GM06990 (cell line): ENCODE measurements at places on chromosomes 1 and 21.
A peak's percentile ranks its signal among the peaks of the same experiment; 100 is the strongest.

DNA sequence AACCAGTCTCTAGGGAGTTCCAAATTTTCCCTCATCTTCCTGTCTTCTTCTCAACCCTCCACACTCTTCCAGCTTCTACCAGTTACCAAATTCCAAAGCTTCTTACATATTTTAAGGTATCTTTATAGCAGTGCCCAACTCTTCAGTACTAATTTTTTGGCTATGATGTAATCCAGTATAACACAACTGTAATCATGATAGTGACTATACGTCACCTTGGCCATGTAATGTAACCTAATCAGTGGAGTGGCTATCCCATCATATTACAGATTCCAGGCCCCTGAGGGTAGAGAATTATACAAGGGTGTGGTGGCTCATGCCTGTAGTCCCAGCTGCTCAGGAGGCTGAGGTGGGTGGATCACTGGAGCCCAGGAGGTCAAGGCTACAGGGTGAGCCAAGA lies 143.2 kb downstream of the CLEC20A start:
- no peak for DNase-seq

DNA sequence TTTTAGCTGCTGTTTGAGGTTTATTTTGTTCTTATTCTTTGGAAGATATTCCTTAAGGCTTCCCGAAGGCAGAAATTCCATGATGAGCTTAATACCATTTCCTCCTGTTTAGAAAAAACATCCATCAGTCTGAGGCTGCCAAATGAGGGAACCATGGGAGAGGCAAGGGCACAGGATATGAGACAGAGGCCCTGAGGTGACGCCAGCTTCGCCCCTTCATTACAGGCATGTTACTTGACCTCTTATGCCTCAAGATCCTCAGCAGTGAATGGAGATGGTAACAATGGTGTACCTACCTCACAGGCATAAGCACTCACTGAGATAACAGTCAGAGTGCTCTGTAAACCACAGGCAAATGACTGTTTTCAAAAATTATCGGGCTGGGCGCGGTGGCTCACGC lies 93.6 kb downstream of the RAVER2 start:
- DNase-seq, result no peak

DNA sequence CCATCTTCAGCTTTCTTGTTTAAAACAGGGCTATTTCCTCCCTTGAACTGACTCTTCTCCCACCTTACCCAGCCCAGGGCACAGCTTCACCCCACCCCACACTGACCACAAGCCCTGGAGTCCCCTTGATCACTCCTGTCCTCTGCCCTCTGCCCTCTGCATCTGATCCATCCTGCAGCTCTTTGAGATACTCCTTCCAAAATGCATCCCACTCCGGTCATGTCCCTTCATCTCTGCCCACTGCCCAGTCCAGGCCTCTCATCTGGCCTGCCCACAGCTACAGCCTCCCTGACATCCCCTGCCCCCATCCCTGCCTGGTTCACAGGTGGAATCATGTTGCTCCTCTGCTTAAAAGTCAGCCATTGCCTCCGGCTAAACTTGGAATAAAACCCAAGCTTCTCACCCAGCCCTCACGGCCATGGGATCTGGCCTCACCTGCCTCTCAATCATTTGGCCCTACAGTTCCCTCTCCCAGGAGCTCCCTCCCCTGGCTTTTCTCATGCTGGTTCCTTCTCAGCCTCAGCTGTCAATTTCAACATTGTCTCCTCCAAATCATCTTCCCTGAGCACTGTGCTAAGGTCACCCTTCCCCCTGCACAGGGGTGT lies 202.0 kb downstream of the MATN1 start:
- no peak for DNase-seq

- DNase-seq, result no peak
Observed at GRCh38 chr21:34091607-34092006, 18.2 kb downstream of the MRPS6 start.

DNA sequence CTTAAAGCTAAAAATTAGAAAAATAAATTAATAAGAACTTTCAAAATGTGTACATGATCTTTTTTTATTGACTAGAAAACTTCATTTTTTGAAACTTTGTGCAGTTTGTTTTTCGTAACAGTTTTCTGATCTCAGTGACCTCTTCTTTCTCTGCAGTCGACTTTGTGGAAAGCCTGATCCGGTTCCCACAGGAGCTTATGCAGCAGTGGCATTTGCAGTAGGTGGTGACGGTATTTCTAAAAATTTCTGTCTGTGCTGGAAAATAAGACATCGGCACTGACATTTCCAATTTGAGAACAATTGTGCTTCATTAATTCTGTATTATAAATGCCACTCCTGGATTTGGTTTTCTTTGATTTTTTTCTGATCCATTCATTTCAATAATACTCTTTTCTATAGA lies 68.8 kb downstream of the CLDN17 start:
- DNase-seq, result no peak

GRCh38 chr1:64469977-64470664 lies at the start of gene CACHD1:
CACHD1 (plus strand) TSS chr1:64470129; CDS start chr1:64470745, 616 bp downstream.
- peak; percentile 61 for DNase-seq

DNA sequence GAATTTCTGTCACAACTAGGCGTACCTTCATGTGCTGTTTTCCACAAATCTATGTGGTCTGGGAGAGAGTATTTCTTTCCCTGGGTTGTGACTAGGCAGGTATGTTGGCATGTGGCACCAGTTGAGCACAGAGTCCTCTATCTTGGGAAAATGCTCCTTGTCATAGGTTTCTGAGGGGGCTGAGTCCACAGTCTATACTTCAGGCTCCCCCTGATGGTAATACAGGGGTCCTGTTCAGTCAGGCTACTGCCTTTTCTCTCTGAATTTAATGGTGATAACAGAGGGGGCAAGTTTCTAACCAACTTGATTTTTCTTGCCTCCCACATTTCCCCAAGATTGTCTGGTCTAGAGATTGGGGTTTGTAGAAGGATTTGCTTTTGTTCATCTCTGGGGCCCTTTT lies 35.8 kb downstream of the VANGL1 start:
- DNase-seq, result no peak

DNA sequence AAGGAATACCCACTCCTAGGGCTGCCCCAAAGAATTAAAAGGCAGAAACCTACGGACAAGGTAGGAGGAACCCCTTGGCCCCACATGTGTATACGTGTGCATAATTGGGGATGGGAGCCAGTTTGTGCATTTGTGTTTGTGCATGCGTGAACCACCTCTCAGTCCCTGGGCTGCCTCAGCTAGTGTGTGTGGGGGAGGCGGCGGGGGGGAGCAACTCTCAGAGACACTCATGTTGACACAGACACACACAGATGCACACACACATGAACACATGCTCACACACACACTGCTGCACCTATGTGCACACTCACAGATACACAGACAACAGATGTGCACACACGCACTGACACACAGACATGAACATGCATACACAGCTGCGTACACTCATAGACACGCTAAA lies 5.1 kb downstream of the LDLRAD1 start:
- DNase-seq, result no peak

- DNase-seq, result peak; percentile 18
Observed at GRCh38 chr1:94335950-94336349, 82.2 kb upstream of the ABCD3 start.

- DNase-seq, result no peak
Observed at GRCh38 chr1:207863893-207864535, 46.9 kb downstream of the CD34 start.

DNA sequence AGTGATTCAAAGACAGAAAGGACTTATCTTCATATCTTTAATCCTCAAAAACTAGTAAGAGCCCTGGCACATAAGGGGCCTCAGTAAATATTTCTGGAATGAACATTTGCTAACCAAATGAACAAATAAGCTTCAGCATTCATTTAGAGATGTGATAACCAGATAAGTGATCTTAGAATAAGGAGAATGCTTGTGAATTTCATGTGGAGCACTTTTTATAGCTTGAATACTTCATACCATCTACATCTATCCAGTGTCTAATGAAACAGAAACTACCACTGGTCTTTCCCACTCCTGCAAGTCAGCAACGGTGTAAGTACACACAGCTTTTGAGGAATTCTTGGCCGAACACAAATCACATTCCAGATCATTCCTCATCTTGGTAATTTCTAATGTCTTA lies 38.5 kb downstream of the EDEM3 start:
- no peak for DNase-seq

DNA sequence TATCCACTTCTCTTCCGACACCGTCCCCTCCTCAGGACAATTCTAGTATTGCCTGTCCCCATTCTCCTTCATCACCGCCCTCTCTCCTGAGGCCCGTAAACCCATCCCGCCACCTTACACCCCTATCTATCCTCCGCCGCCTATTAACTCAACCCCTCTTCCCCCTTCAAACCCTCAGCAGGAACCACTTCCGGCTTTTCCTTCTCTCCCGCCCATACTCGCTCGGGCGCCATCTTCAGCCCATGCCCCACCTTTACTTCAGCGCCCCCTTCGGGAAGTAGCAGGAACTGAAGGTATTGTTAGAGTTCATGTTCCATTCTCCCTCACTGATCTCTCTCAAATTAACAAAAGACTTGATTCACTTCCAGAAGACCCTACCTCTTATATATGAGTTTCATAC lies 31.6 kb downstream of the VN1R5 start:
- DNase-seq, result no peak

- no peak for DNase-seq
Observed at GRCh38 chr1:33634143-33634542, 161.7 kb downstream of the ZSCAN20 start.

DNA sequence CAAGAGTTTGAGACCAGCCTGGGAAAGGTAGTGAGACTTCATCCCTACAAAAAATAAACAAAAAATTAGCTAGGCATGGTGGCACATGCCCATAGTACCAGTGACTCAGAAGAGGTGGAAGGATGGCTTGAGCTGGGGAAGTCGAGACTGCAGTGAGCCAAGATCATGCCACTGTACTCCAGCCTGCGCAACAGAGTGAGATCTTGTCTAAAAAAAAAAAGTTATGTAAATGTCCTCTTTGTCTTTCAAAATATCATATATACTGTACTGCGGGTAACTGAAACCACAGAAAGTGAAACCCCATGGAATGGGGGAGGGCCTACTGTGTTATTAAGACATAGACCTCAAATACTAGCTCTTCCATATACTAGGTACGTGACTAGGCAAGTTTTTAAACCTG lies 20.8 kb downstream of the ACADM start:
- peak; percentile 40 for DNase-seq

DNA sequence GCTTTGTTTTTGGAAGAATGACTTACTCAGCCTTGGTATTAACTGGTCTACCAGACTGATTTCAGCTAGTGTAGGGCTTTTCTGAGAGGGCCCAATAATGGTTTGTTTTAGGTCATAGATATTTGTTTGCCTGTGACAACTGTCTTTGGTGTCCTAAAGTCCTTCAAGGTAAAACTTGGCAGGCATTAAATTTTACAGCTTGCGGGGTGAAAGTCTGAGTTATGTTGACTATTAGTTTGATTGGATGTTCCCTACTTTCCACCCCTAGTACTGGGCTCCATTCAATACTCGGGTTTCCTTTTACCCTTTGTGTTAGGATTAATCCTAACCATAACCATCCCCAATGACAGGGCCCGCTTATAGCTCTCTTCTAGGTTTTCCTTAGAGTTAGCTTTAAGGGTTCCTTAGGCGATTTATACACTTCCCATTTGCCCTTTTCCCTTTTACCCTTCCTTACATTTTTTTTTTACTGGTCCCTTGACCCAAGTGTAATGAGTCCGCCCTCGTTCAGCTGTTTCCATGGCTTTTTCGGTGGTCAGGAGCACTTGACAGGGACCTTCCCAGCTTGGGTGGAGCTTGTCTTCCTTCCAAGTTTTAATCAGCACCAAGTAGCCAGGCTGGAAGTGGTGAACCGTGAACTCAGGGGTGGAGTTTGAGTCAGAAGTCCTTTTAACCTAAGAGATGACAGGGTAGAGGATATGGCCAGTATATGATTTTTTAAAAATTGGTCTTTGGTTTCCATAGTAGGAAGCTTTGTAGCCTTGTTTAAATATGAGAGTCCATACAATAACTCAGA lies 28.5 kb upstream of the LCE5A start:
- DNase-seq, result no peak

DNA sequence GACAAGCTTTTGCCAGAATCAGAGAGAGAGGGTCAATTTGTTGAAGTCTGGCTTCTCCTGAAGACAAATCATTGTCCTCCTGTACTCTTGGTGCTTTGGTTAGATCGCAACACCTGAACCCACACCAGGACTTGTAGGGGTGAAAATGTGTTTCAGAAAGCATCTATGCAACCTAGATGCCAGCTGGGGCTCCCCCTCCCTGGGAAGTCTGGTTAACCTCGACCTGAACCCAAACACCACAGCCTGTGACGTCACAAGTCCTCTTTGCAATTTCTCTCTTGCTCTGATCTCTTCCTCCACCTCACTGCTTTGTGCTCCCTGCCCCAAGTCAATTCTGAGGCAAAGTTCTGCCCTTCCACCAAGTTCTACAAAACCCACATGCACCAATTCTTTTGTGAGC lies 42.8 kb upstream of the USP24 start:
- peak; percentile 33 for DNase-seq

- DNase-seq, result no peak
Observed at GRCh38 chr21:22253761-22254160, 1255.6 kb downstream of the NCAM2 start.

DNA sequence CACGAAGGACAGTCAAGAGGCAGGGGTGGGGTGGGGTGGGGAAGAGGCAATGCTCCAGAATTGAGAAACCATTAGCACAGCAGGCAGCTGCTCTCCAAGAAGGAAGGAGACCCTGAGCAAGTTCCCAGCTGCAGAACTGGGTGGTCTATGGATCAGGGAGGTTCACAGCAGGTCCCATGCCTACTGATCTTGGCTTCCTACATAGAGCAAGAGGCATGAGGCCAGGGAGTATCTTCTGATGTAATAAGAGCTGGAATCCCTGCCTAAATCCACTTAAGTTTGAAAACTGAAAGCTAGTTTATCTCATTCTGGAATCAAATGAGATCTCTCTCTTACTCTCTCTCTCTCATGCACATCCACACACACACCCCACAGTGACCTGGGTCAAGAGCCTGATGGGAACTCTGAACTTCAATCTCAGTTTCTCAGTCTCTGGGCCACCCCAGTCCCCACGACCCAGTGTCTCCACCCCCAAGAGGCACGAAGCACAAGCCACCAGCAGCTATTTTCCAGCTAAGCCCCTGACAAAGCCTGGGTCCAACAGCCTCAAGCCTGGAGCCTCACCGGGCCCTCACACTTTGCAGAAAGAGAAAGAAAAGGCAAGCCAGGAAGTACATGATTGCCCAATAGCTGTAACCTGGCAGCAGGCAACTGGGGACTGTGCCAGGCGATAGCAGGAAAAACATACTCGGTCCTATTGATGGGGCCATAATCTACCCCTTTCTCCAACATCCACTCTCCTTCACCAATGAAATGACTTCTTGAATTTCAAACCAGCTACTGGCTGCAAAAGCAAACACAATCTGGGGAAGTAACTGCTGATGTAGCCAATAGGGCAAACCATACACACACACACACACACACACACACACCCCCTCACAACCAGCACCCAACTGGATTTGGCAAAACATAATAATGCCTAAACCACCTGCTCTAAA lies 2.2 kb downstream of the NUAK2 start:
- DNase-seq, result no peak

GRCh38 chr1:108106775-108107174 lies 93.4 kb downstream of the SLC25A24 start:
- DNase-seq, result no peak
